ENCODE measurements at places on chromosomes 2 and 18.
A peak's percentile ranks its signal among the peaks of the same experiment; 100 is the strongest.

DNA sequence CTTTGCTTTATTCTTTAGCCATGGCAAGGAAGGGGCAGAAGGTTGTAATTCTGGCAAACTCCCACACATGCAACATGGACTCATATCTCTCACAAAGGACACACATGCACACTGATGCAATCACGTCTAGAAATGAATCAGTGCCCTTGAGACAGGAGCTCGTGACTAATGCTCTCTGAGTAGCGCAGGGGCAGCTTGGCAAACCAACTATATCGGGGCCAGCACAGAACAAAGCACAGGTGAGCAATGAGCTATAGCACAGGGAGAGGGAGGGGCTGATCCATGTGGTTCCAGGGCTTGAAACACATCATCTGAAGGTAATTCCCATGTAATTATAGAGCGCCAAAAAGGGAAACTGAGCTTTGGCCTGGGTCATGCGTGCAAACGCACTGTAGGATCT is 165.2 kb upstream of the KLF7 start:
- DNase-seq = no peak

DNA sequence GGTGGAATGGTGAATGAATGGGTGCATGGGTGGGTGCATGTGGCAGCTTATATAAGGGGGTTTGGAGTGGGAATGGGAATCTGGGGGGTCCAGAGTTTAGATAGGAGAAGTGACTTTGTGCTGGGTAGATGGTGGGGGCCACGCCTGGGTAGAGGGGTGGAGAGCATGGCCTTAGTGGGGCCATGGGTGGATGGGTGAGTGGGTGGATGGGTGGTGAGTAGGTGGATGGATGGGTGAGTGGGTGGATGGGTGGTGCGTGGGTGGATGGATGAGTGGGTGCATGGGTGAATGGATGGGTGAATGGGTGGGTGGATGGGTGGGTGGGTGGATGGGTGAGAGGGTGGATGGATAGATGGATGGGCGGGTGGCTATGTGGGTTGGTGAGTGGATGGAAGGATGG is 53.9 kb downstream of the MYO7B start:
- DNase-seq = no peak

DNA sequence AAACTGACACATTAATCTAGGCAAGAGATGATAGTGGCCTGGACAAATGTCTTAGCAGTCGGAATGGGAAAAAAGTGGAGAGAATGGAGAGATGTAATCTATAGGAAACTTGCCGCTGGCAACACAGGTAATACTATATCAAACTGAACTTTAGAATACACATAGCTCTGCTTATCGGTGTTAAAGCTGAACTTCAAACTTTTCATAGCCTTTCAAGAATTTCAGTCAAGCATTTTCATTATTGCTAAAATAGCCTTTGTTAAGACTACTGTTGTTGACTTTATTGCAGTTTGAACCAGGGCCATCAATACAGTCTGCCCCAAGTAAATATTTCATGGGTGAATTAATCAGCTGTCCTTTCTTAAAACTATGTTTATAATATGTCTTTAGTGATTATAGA is 12.9 kb upstream of the CHST9 start:
- DNase-seq = no peak

DNA sequence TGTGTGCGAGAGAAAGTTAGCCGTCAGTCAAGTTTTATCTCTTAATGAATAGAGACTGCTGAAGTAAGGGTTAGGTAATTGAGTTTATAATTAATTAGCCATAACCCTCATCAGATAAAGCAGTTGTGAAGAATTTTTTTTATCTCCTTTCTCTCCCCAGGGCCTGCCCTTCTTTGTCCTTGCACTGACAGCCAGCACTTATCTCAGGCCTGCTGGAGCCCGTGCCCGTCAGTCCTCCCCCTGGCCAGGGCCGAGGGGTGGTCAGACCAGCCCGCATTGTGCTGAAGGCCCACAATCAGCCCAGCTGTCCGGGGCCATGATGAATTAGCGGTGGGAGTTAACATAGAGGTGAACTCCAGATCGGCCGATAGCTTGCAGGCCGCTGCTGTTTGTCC is 315.7 kb downstream of the GBX2 start:
- DNase-seq = no peak

DNA sequence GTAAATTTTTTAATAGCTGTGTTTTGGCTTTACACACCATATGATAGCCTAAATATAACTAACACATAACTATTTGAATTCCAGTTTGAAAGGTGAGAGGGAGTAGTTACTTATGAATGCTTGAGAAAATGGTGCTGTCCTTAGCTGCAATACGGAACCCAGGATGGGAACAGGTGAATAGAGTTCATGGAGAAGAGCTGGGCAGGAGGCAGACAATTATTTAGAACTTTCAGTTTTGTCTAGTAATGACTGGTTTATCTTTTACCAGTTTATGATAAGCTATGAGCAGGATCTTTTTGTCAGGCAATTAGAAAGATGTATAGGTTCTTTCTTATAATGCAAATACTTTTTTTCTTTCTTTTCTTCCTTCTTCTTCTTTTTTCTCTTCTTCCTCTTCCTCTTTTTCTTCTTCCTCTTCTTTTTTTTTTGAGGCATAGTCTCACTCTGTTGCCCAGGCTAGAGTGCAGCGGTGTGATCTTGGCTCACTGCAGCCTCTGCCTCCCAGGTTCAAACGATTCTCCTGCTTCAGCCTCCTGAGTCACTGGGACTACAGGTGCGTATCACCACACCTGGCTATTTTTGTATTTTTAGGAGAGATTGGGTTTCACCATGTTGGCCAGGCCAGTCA is 25.9 kb downstream of the UBR3 start:
- no peak for DNase-seq

GRCh38 chr2:239577935-239578334 is 177.1 kb upstream of the HDAC4 start:
- no peak for DNase-seq

DNA sequence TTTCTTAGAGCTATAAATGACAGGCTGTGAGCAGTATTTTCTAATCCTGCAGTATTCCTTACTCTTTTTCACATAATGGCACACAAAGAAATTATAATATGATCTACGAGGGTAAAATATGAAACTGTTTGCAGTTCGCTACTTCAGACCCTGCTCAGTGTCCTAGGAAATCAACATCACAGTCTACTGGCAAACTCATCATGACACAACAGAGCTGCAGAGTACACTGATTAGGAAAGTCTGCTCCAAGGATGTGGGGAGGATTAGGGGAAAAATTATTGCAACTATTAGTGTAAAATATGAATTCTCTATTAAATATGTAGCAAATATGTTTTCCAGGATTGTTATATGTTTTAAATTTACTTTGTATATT is 149.2 kb upstream of the REG3G start:
- DNase-seq = no peak

GRCh38 chr2:50514901-50515300 is 517.0 kb downstream of the NRXN1 start:
- DNase-seq = no peak

- DNase-seq = no peak
Measured at GRCh38 chr2:9428965-9429577, 5.6 kb downstream of the CPSF3 start.

DNA sequence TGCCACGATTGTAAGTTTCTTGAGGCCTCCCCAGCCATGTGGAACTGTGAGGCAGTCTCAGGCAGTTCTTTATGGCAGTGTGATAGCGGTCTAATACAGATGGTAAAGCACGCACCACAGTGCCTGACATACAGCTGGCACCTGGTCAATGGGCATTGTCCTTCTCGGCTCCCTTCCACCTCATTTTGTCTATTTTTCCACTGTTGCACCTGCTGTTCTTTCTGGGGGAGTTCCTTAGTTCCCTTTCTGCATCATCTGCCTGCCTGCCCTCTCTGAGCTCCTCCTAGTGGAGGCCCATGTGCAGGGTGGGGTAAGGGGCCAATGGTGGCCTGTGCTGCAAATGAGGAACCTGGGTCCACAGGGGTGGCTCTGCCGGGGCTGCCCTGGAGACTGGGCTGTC is 157.6 kb downstream of the LPIN1 start:
- no peak for DNase-seq

- DNase-seq = no peak
Measured at GRCh38 chr18:76209597-76209996, 285.4 kb downstream of the ZNF516 start.

DNA sequence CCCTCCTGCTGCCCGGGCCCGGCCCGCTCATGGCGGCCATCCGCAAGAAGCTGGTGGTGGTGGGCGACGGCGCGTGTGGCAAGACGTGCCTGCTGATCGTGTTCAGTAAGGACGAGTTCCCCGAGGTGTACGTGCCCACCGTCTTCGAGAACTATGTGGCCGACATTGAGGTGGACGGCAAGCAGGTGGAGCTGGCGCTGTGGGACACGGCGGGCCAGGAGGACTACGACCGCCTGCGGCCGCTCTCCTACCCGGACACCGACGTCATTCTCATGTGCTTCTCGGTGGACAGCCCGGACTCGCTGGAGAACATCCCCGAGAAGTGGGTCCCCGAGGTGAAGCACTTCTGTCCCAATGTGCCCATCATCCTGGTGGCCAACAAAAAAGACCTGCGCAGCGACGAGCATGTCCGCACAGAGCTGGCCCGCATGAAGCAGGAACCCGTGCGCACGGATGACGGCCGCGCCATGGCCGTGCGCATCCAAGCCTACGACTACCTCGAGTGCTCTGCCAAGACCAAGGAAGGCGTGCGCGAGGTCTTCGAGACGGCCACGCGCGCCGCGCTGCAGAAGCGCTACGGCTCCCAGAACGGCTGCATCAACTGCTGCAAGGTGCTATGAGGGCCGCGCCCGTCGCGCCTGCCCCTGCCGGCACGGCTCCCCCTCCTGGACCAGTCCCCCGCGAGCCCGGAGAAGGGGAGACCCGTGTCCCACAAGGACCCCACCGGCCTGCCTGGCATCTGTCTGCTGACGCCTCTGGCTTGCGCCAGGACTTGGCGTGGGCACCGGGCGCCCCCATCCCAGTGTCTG is 767 bp downstream of the RHOB start:
- peak; percentile 78 for DNase-seq

DNA sequence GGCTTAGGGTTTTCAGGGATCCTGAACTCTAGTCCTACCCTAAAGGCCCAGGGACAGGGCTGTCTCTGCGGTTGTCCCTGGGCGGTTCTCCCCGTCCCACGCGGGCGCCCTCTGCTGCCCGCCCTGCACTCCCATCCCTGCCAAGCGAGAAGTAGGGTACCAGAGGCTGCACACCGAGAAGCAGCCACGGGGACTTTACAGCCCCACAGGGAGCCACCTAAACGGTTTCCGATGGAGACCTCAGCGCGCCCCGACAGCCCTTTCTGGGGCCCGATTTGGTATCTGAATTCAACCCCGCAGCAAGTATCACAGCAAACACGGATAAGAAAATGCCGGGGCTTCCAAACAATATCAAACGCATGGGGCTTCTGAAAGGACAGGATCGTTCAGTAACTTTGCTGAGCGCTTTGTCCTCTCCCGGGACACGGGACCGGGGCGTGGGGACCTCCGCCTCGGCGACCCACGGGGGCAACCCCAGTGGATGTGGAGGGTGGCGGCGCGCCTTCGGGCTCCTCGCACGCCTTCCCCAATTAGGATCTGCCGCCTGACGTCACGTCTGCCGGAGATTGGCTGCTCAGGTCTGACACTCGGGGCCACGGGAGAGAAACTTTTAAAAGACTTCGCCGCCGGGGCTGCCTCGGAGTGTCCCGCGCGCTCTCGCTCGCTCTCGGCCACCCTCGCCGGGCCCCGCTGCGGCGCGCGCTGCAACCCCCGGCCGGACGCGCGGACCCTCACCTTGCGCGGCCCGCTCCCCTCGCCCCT is at the start of gene LTBP1:
Gene LTBP1, plus strand, starts transcription at position 640 of the 762 bp plus-strand sequence. CDS start 372 bp downstream, outside the sequence.
- peak; percentile 73 for DNase-seq

GRCh38 chr2:42756150-42756775 is 7.7 kb downstream of the OXER1 start:
- no peak for DNase-seq

- no peak for DNase-seq
Measured at GRCh38 chr2:48793671-48794070, 38.1 kb upstream of the LHCGR start.

DNA sequence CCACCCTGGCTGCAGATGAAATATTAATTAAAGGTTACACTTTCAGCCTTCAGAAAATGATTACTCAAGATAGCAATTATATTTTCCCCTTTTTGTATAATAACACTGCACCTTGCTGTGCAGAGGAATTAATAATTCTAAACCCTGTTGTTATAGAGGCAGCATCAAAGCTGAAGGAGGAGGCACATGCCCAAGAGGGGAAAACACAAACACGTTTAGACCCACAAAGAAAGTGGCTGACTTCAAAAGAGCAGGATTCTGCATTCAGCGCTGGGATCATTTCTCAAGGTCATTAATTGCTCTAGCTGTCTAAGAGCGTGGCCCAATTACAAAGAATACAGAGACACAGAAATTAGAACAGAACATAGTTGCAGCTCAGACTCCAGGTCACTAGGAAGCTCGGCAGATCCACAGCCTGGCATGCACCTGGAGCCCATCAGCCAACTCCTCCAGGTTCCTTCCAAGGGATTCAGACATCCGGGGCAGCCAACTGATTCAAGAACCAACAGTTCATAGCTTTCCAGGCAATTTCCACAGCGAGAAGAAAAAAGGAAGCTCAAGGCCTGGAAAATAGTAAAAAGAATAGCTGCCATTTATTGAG is 102.3 kb upstream of the ID2 start:
- no peak for DNase-seq

DNA sequence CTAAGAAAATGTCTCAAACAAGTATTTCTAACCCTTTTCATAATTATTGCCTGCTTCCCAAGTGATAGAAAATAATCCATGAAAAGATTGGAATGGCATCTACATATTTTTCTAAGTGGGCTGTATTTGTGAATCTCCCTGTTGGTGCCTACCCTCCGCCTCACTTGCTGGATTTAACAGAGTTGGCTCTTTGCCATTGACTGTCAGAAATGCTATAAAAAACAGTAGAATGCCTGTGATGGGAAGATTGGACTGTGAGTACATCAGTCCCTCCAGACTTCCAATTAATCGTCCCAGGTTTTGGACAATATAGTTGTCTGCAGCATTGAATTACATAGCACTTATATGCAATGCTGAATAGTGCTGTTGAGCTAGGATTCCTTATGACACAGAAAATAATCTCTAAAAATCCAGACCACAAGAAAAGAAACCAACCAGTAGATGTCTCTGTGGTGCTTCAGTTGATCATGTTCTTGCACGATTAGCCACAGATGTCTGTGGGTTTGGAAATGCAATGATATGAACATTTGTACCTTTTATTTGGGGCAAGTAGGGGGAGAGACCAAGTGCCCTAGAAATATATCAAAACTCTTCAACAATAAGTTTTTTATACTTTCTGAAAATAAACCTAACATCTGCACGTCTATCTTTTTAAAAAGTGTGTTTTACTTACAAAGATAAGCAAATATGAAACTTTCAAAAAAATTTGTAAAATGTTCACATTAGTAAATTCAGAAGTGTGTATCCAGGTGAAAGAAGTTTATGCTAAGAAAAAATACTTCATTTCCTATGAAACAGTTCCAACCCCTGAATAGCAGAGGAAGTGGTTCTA is 88.5 kb downstream of the DYNAP start:
- no peak for DNase-seq

Measured in head of caudate nucleus (tissue), 42 donors.